ENCODE measurements at places on chromosomes 7 and 10.
A peak's percentile ranks its signal among the peaks of the same experiment; 100 is the strongest.

GRCh38 chr7:144908943-144909556, 73.2 kb upstream of the TPK1 start:
- DNase-seq = no peak

- no peak for DNase-seq
Observed at GRCh38 chr10:15112657-15113056, 15.5 kb downstream of the RPP38 start.

DNA sequence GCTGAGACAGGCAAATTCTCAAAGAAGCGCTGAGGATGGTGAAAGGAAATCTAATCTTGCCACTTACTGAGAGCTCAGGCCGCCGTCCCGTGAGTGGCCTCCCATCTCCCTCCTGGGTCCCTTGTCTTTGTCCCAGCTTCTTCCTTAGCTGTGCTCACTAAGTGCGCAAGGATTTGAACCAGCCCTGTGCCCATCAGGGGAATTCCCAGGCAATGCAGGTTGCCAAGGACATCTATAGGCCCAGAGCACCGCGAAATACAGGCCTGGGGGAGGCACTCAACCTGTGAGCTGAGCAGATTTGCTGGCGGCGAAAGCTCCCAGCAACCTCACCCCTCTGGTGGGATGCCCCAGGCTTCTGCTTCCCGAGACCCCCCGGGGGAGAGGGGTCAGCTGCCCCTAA, 64.8 kb downstream of the OAT start:
- DNase-seq = no peak

DNA sequence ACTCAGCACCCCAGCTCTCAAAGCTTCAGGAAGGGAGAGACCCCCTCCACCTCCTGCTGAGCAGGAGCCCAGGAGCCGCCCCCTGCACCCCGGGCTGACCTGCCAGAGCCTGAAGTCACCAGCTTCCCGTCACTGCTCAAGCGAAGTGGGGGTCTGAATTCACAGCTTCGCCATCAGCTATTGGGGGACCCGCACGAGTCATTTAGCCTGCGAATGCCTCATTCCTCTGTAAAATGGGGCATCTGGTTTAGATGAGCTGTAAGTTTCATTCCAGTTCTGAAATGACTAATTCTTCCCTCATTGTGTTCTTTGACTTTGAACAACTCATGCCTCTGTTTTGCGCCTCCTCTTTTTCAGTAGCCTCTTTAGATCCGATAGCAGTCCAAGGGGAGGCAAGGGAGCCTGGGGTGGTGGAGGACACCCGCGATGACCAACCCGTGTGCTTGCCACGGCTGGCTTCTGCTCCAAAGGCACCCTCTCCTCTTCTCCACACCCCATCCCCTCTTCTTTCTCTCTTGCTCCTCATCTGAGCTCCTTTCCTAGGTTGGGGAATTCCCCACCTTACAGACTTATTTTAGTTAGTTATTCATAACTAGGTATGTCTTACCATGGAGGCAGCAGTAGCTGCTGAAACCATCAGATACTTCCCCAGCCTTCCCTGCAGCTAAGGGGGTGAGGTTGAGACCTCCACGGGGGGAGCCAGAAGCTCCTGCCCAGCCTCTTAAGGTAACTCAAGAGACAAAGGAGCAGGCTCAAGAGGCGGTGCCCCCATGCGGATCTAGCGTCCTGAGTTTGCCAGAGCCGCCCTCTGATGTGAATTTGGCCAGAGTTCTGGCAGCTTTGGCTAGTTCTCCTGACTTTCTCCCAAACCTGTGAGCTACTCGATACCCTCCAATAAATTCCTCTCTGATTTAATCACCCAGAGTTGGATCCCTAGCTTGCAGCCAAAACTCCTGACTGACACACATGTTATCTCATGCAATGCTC, 47.7 kb downstream of the RBM17 start:
- no peak for DNase-seq

- DNase-seq = no peak
Observed at GRCh38 chr10:129541748-129542487, 74.9 kb downstream of the MGMT start.

DNA sequence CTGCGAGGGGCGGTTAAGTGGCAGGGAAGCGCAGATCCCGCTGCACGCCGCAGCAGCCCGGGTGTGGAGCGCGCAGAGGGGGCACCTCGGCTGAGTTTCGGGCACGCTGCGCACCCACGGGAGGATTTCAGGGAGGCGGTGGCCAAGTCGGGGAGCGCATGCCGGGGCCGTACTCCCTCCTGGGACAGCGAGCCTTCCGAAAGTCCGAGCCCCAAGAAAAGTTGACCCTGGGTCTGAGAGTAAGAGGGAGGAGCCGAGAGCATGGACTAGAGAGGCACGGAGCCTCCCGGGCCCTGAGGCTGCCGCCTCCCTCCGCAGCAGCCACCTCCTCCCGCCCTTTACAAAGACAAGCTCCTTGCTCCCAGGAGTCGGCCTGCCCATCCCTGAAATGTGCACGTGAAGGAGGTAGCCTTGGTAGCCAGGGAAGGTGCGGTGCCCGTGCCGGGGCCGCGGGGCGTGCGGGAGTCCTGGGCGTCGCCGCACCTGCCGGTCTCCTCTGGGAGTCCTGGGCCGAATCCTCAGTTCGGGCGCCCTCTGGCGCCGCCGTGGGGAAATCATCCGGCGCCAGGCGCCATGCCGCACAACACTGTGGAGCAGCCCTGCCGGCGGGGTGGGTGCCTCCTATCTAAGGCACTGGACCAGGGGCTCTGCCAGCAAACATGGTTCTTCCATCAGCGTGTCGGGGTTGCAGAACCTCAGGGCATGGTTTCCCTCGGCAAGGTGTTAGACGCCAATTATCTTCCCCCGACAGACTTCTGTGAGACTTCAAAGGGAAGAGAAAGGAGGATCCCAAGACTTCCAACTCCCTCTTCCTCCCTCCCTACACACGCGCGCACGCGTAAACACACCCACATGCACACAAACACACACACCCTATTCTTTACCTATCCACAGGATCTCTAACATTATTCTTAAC, 104.0 kb downstream of the TRIL start:
- peak; percentile 66 for DNase-seq

DNA sequence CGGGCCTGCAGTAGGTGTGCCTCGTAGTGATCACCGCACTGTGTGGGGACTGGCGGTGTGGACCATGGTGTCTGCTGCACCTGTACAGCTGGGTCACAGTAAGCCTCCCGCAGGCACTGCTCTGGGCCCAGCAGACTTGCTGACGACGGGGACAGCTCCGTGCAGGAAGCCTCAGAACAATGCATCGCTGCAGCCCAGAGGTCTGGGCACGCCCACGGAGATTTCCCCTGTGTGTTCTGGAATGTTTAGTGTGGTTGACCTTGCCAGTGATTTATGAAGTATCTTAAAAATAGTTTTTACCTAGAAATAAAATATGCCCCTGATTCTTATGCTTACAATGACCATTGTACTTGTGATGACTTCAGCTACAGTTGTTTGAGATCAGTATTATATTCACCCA, 59.1 kb upstream of the ZNF32 start:
- DNase-seq = no peak

DNA sequence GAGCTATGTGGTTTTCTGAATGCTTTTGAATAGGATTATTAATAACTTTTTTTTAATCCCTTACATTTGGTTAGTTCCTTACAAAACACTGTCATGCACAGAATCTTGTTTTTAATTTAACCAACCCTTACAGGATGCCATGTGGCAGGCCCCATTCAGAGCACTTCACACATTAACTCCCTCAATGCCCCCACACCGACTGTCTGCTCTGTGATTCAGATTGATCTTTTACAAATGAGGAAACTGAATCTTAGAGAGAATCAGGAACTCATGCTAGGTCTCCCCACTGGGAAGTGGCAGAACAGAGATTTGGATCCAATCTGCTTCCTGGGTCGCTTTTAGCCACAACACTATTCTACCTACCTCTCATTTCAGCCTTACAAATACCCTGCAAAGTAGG, 195.8 kb upstream of the NPVF start:
- no peak for DNase-seq

- DNase-seq = no peak
Observed at GRCh38 chr7:99824091-99824490, 3.7 kb upstream of the CYP3A43 start.

GRCh38 chr10:110444004-110444337, 53.7 kb upstream of the DUSP5 start:
- no peak for DNase-seq

DNA sequence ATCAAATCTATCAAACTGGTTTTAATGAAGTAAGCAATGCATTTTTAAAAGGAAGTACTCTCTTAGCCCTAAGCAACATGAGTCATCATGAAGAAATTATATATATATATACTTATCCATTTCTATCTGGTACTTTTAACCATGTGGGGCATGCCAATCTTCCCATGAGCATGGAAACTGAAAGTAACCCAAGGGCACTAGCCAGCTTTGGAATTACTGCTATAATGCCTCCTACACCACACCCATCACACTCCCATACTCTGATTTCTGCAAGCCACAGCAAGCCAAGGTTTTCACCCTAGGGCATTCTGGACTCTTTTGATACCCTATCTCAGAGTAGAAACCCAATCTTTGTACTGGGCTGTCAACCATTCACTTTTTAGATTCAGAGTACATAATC, 204.6 kb downstream of the IMMP2L start:
- no peak for DNase-seq

DNA sequence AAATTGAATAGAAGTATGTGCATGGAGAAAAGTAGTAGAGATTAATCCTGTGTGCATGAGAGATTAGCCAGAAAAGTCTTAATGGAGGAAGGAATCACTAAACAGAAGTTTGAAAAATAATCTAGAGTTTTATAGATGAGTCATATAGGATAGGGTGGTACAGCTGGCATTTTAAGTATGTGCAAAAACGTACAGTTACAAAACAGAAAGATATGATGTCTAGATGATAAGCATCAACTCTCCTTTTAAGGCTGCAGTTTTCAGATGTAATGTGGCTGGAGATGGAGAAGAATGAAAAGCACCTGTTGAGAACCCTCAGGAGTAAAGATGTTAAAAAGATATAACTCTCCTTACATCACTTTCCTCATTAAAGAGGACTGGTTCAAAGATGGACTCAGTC, 271.3 kb downstream of the STK31 start:
- no peak for DNase-seq

DNA sequence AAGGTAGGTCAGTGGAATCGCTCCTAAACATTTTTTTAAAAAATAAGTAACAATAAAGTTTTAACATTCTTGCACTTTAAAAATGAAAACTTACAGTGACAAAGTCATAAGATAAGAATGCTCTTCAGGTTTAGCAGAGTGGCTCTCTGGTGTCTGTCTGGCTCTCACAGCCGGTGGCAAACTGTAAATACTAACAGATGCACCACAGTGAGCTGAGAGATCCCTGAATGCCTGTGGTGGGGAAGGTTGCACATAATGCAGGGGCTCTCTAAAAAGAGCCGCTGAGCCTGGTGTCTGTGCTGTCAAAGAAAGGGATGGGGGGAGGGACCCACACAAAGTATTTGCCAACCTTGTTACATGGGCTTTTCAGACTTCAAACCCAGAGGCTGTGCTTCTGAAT, 498.3 kb downstream of the CCSER2 start:
- no peak for DNase-seq

- DNase-seq = no peak
Observed at GRCh38 chr7:143416565-143417149, 8.0 kb upstream of the EPHA1 start.

All from D721Med (cell line).